8988T (cell line): ENCODE measurements at places on chromosomes 2 and 18.
A peak's percentile ranks its signal among the peaks of the same experiment; 100 is the strongest.

- DNase-seq: no peak
These were observed 23.4 kb upstream of the KCNK3 start for GRCh38 chr2:26668856-26669750.

DNA sequence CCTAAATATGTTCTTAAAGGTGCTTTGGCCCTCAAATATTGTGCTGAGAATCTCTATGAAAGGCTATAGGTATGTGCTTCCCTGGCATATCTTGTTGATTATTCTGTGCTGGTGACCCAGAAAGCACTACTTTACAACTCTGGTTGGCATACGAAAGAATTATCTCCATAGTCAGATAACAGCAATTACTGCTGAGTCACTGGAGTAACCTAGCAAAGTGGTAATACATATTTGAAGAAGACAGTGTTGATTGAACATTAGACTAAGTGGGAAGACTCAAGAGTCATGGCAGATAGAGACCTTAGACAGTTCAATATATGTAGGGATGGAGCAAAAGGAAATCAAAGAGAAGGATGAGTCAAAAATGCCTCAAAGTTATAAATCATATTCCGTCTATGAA lies 1978.5 kb upstream of the LRRTM1 start:
- no peak for DNase-seq

- peak; percentile 23 for DNase-seq
These were observed 33.1 kb downstream of the GPC1 start for GRCh38 chr2:240468303-240469238.

DNA sequence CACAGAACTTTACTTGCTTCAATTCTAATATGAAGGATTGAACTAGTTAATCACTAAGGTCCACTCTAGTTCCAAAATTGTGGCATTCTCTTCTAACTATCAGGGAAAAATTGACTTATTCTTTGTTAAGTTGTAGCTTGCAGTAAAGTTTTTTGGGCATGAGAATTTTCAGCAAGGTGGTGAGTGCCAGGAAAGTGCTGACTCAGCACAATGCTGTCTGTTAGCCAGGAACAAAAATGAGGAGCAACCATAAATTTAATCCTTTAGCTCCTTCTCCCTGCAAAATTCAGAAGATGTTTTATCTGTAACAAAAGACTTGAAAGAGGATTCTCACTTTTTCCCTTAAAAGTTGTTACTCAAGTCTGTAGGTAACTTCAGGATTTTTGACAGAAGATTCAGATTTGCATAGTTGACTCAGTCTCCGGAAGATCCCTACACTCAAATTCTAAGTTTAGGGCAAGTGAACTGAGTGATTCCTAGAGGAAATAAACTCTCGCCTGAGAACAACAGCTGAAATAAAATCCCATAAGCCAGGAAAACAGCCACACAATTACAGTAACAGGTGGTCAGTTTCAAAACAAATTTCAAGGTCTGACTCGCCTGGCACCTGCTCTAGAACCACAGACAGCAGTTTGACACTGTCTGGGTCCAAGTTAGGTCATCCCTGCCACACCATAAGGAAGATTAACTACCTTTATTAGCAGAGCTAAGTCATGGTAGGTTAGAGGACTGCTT lies 20.2 kb upstream of the DARS1 start:
- DNase-seq: no peak

DNA sequence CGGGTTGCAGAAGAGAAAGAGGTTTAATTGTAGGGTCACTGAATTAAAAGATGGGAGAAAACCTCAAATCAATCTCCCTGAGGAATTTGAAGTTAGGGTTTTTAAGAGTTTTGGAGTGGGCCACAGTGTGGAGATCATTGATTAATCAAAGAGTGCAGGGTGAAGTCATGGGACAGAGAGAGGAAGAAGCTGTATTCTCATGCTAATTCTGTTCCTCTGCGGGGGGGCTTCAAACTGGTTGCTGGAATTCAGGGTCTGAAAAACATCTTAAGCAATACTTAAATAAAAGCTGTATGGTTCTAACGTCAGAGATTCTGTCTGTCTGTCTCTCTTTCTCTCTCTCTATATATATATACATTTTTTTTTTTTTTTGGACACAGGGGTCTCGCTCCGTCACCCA lies 169.8 kb upstream of the SPATS2L start:
- no peak for DNase-seq

DNA sequence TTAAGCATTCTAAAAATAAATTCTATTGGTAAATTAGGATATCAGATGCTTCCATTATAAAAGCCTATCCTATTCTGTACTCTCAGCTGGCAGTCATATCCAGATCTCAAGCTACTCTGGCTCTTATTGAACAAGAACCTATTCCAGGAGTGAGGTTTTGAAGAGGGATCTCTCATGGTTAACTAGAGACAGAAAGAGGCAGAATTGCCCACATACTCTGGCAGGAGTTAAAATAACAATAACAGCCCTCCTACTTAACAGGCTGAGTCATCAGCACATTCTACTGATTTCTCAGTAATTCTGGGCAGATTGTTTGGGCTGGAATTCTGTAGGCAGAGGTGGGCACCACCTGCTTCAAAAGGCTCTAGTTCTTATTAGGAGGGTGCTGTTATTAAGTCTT lies 142.0 kb upstream of the UNC80 start:
- no peak for DNase-seq

GRCh38 chr2:217931846-217932560 lies 70.8 kb downstream of the TNS1 start:
- DNase-seq: no peak

- no peak for DNase-seq
These were observed 103.5 kb downstream of the LBH start for GRCh38 chr2:30334762-30335363.

DNA sequence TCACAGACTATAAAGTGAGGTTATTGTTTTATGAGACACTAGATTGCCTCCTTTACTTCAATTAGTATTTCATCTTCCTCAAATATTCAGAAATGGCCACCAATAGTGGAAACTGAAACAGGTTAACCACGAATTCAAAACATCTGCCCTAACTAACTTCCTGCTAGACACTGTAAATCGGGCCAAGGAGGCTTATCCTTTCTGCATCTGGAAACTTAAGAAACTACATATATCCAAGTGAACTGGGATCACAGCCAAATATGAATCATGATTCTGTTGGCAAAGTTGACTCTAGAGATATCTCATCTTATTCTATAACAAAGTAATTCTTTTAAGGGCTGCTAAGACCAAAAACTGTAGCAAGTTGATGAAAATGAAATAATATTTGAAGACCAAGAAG lies 136.6 kb upstream of the ZC3H15 start:
- no peak for DNase-seq

DNA sequence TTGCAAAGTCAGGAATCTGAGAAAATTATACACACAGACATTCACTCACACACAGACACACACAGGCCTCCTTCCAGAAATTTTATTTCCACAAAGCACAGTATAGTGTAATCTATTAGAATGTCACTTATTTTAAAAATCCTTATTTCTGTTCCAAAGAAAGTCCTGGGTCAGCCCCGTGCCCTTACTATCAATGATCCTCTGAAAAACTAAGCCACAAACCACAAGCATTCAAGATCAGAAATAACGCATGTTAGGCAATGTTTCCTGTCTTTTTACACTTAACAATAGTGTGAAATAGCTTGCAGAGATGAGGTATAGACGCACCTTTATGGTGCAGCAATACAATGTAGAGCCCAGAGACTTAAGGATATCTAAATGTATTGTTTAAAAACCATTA lies 25.8 kb downstream of the TBC1D8 start:
- no peak for DNase-seq

- DNase-seq: no peak
These were observed 73.9 kb downstream of the NEDD4L start for GRCh38 chr18:58117786-58118403.

GRCh38 chr18:11096839-11097750 lies 52.3 kb downstream of the PIEZO2 start:
- DNase-seq: no peak

DNA sequence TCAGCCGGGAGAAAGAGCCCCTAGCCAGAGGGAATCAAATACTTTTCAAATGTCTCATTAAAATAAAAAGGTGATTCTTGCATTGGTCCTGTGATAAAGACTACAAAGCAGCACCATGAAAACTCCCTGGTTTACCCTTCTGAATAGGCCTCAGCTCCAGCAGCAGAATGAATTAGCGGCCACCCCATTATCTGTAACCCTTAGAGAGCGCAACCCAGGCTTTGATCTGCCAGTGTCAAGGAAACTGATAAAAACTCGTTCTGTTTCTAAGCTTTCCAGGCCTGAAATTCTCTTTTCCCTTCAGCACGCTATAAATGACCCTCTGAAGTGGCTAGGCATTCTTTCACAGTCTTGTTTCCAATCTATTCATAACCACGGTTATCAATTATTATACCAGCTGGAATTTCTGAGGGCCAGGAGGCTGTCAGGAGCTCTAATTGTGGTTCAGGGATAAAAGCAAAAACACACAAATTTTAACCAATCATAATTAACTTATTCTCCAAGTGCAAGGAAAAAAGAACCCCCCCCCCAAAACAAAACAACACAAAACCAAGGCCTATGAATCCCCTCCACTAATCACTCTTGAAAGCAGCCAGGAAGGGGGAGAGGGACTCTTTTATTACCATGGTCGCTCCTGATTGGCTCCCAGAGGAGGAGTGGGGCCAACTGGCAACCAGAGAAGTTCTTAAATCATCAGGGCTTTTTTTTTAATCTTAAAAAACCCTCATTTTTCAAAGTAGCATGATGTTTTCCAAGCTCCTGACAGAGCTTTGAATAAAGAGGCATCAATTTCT lies 258.9 kb downstream of the CYRIA start:
- no peak for DNase-seq

- DNase-seq: no peak
These were observed 35.2 kb upstream of the NETO1 start for GRCh38 chr18:72903033-72903432.

DNA sequence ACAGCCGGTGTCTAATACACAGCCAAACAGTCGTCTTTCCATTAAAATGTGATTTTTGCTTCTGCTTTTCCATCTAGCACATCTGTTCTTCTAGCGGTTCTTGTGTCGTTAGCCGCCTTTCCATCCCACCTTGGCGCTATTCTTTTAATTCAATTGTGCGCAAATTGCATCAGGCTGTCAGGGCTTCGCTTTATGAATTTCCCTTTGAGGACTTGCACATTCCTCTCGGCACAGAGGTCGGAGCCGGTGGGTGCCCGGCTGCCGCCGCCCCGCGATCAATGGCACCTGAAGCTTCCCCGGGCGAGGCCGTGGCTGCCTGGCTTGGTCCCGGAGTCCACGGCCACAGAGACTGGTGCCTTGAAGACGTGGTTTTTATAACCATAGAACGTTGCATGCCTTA lies 33.9 kb upstream of the TSPYL6 start:
- no peak for DNase-seq

GRCh38 chr2:69798290-69798908 lies 31.1 kb upstream of the GMCL1 start:
- DNase-seq: no peak

DNA sequence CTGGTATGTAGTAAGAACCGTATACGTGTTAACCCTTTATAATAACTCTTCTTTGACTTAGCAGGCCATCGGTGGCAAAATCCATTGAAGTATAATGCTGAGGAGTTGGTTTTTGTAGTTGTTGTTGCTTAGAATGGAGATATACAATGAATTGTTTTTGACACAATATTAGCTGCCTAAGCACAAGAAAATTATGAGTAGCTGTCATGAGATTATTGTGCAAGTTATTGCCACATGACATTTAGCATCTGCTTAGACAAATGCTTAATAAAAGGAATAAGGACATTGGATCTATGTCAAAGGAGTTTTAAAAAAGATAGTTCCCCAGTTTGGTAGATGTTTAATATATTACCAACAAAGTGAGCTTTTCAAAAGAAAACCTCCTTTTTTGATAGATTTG lies 59.9 kb downstream of the ABCB11 start:
- no peak for DNase-seq

DNA sequence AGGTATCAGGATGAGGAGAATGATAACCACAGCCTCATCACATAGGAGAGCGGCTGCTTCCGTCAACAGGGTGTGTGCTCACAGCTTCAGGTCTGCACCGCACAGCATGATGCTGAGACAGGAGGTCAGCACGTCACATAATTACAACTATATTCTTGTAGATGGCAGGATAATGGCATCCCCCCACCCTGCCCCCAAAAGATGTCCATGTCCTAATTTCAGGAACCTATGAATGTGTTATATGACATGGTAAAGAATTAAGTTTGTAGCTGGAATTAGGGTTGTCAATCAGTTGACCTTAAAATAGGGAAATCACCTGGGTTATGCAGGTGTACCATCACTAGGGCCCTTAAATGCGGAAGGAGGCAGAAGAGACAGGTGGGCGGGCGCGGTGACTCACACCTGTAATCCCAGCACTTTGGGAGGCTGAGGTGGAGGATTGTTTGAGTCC lies 73.9 kb downstream of the ARL4C start:
- DNase-seq: no peak

- no peak for DNase-seq
These were observed 34.3 kb downstream of the TCF7L1 start for GRCh38 chr2:85167479-85167878.

DNA sequence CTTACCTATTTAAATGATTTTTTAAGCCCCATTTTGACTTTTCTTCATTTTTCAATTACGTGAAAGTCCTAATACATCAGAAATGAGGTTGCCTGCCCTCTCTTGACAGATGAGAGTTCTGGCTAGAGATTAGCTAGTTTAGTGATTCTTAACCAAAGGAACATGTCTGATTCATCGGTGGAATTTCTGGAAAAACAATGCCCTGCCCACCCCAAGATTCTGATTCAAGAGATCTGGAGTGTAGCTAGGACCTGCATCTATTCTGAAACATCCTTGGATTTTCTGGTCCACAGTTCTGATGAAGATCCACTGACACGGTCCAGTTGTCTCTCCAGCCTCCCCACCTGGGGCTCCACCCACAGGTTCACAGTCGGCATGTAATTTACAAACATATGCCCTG lies 111.2 kb downstream of the KLF7 start:
- DNase-seq: no peak

GRCh38 chr2:144524118-144525009 lies 4.4 kb upstream of the ZEB2 start:
- DNase-seq: no peak

DNA sequence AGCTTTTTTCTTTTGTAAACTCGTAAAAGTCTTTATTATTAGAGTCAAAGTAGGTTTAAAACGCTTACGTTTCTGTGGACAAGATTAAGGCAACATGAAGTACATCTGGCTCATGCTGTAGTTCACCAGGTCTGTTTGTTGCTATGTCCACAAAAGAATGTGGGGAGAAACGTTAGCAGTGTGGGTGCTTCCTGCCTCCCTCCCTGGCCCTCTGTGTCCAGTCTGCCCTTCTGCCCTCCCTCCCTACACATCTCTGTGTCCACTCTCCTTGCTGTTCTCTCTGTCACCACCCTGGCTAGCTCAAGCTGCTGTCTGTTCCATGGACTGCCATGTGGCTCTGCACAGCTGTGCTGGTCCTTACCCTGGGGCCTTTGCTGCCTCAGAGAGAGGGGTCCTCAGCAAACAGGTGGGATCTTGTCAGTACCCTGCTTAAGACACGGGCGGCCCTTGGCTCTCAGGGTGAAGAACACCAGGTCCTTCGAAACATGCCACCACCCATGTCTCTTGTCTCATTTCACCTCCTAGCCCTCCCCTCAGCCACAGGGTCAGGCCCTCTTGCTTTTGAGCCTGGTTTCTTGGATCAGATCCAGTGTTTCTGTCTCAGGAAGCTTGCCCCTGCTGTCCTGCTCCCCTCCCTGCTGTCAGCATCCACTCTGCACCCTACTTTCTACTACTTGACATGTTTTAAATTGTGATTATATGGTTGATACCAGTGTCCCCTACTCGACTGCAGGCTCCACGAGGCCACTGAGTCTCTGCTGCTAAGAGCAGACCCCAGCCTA lies 79.2 kb downstream of the LIMS1 start:
- DNase-seq: no peak
